Activated T-cell treated with anti-CD3 and anti-CD28 coated beads, Interleukin-2, amount 50 U/mL, for 72 hours (primary cell): ENCODE measurements at places on chromosomes 5 and 9. TPM values are rescaled to one million over a fixed set of nuclear protein-coding genes. Genes with fewer than 3 reads are reported as not detected.

DNA sequence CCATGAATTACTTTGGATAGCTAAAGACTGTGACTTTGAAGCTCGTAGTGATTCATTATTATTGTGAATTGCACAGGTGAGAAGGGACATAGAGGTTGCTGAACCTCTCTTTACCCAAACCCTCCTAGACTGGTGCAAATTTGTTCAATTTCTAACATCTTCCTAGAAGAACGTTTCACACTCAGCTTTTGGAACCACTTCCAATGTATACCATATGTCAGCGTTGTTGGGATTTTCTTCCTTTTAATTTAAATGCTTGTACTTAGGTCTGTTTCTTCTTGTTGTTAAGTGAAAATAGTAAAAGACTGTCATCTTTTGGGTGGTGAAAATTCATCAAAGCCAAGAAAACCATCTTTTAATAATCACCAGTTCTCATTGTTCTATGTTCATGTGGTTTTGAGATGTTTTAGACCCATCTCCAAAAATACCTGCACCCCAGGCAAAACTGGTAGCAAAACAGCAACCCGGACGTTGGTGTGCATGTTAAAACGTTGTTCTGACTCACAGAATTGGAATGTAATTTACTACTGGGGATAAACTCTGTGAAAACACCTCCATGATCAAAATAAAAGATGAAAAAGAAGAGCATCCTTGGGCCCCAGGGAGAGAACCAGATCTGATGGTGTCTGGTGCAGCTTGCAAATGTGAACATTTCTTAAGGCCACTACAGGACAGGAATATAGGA, 238.3 kb downstream of the NPR3 start:
- H3K4me3 ChIP-seq: no peak overlapping the region
- H3K4me1 ChIP-seq: no peaks in the 10 kb centered on the region
- DNase-seq: no peak
- no peak overlapping the region for H3K27ac ChIP-seq

DNA sequence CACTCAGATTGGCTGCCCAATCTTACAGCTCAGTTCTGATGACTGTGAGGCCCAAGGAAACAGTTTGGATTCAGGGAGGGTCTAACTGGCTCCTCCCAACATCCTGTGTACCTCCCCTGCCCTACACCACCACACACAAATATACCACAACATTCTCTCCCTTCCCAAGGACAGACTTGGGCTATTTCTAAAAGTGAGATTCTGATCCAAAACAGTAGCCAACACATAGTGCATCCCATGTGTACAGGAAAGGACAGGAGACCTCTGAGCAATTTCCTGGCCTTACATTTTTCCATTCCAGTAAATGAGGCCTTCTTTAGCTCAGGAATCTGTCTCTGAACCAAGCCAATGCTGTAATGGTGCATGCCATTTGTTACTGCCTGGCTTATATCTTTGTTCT, 20.8 kb downstream of the ZNF366 start:
- no peaks in the 10 kb centered on the region for H3K36me3 ChIP-seq
- no peaks in the 10 kb centered on the region for H3K4me1 ChIP-seq
- H3K27ac ChIP-seq: no peak overlapping the region
- peaks cover 16% of the 10 kb centered on the region for H3K27me3 ChIP-seq
- no peak for DNase-seq
- H3K4me3 ChIP-seq: no peak overlapping the region

The TTC23L gene
- total RNA-seq: 0.56 TPM

- no peak for DNase-seq
- H3K4me1 ChIP-seq: no peaks in the 10 kb centered on the region
- H3K36me3 ChIP-seq: no peaks in the 10 kb centered on the region
- no peak overlapping the region for H3K4me3 ChIP-seq
Observed at GRCh38 chr5:159817262-159818029, 98.8 kb upstream of the ADRA1B start.

GRCh38 chr5:41968153-41968723, 43.2 kb downstream of the FBXO4 start:
- no peaks in the 10 kb centered on the region for H3K4me1 ChIP-seq
- no peak overlapping the region for H3K4me3 ChIP-seq
- no peaks in the 10 kb centered on the region for H3K27me3 ChIP-seq
- no peaks in the 10 kb centered on the region for H3K36me3 ChIP-seq
- H3K27ac ChIP-seq: no peak overlapping the region

DNA sequence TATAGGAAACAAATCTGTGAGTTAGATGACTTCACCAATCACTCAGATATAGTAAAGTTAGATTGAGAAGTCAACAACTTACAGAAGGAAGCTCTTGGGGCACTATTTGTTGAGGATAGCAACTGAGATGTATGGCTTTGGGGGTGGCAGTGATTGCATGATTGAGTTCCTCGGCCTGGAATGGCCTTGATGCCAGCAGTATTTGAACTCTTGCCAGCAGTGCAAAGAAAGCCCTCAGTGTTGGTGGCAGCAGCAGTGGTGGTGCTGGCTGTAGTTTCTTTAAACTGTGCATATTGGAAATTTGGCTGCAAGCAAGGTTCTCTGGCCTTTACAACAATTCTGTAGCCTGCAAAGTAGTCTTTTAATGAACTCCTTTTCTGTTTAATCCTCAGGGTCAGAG, 41.4 kb upstream of the PJA2 start:
- H3K4me3 ChIP-seq: no peak overlapping the region
- DNase-seq: no peak
- no peak overlapping the region for H3K27ac ChIP-seq
- H3K4me1 ChIP-seq: peaks cover 7% of the 10 kb centered on the region
- peaks cover 6% of the 10 kb centered on the region for H3K27me3 ChIP-seq
- H3K36me3 ChIP-seq: no peaks in the 10 kb centered on the region

- no peaks in the 10 kb centered on the region for H3K36me3 ChIP-seq
- no peak overlapping the region for H3K4me3 ChIP-seq
- H3K27ac ChIP-seq: no peak overlapping the region
Observed at GRCh38 chr5:108919591-108920326, 172.1 kb downstream of the FER start.

GRCh38 chr5:36682499-36682898, 76.1 kb downstream of the SLC1A3 start:
- H3K4me3 ChIP-seq: no peak overlapping the region
- no peaks in the 10 kb centered on the region for H3K4me1 ChIP-seq
- no peaks in the 10 kb centered on the region for H3K27me3 ChIP-seq
- no peaks in the 10 kb centered on the region for H3K36me3 ChIP-seq

The ATOSB gene
- 8.3 TPM for total RNA-seq
